ENCODE measurements at places on chromosomes 5 and 9.

- no peak for DNase-seq
Observed at GRCh38 chr9:100088202-100088601, 10.6 kb downstream of the ERP44 start.

DNA sequence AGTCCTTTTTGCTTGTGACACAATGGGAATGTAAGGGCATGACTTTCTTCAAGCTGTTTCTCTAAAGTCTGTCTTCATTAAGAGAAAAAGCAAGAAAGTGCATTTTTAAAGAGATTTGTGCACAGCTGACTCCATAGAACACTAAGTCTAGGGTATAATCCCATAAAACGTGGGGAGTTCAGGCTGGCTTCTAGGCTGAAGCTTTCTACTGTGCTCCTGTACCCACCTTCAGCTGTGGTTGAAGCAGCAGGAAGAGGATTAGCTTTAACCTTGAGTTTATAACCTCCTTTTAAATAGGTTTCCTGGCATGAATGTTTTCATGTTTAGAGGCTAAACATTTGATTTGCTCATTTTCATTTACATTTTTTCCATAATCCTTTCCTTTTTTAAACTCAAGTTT is 126.4 kb downstream of the HACD4 start:
- DNase-seq: no peak

DNA sequence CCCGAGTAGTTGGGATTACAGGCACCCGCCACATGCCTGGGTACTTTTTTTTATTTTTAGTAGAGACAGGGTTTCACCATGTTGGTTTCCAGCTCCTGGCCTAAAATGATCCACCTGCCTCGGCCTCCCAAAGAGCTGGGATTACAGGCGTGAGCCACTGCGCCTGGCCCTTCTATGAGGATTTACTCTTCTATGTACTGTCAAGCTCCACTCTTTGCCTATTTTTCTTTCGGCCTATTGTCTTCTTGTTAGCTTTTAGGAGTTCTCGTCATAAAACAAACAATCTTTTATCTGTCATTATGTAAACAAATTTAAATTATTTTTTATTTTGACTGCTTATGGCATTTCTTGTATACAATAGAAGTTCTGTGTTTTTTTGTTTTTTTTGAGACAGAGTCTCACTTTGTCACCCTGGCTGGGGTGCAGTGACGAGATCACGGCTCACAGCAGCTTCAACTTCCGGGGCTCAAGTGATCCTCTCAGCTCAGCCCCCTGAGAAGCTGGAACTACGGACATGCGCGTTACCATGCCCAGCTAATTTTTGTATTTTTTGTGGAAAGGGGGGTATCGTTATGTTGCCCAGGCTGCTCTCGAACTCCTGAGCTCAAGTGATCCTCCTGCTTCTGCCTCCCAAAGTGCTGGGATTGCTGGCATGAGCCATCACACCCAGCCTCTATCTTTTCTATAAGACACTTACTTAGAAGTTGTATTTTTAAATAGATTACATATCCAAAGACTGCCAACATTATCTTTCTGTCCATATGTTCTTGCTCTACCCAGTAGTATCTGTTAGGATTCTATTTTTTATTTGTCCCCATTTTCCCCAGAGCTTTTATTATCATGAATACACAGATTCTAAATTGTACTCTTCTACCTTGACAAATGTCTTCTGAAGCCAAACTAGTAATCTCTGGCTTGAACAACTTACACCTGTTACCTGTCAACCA is 29.2 kb downstream of the CSNK1A1 start:
- no peak for DNase-seq

DNA sequence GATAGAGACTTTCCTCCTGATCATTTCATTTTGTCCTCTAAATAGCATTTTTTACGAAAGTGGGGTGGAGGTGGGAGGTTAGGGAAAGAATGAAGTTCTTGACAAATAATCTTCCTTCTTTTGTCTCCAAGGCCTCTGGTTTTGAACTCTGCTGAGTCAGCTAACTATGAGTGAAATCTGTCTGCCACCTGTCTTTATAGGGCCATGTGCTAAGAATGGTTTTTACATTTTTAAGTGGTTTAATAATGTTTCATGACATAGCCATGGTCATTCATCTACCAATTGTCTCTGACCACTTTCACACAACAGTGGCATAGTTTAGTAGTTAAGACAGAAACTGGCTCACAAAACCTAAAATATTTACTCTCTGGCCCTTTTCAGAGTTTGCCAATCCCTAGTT is 7.6 kb downstream of the MAN2A1 start:
- DNase-seq: no peak

GRCh38 chr5:69271376-69271775 is 36.7 kb downstream of the CDK7 start:
- peak; percentile 56 for DNase-seq

DNA sequence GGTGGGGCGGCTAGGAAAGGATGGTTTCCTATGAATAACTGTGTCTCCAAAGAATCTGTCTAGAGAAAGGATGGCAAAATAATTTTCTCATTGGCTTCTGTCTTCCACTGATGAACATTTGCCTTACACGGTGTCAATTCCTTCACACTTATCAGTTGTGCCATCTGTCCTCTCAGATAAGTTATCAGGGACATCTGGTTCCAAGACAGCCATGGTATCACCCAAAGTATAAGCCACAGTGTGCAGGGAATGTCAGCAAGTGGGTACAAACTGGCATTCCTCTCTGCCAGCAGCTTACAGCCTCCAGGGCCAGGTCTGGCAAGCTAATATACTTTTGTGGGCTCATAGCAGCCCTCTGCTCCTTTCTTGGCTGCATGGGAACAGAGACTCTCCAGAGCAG is 1092.0 kb downstream of the EFNA5 start:
- no peak for DNase-seq

DNA sequence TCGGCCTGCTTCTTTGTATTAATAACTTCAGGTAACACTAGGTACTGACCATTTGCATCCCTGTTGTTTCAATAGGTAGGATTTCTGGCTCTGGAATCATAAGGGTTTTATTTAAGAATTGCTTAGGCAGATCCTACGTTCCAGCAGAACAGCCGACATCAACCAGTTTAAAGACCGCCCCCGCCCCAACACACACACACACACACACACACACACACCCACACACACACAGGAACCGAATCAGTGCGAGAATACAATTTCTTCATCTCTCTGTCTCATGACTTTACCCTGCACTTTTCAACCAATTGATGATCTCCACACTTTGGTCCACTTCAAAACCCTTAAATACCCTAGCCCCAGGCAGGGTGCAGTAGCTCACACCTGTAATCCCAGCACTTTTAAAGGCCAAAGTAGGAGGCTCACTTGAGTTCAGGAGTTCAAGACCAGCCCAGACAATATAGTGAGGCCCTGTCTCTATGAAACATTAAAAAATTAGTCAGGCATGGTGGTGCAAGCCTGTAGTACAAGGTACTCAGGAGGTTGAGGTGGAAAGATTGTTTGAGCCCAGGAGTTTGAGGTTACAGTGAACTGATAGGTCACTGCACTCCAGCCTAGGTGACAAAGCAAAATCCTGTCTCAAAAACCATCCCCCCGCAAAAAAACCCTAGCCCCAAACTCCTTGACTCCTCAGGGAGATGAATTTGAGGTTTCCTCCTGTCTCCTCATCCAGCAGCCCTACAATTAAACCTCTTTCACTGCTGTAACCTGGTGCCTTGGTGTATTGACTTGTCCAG is 2.7 kb upstream of the MTMR12 start:
- no peak for DNase-seq

- peak; percentile 95 for DNase-seq
Observed at GRCh38 chr9:16202914-16203728, 650.3 kb downstream of the CCDC171 start.

- no peak for DNase-seq
Observed at GRCh38 chr5:141701360-141702119, 19.5 kb upstream of the ARAP3 start.

- DNase-seq: no peak
Observed at GRCh38 chr9:113585085-113585442, 121.5 kb downstream of the RGS3 start.

DNA sequence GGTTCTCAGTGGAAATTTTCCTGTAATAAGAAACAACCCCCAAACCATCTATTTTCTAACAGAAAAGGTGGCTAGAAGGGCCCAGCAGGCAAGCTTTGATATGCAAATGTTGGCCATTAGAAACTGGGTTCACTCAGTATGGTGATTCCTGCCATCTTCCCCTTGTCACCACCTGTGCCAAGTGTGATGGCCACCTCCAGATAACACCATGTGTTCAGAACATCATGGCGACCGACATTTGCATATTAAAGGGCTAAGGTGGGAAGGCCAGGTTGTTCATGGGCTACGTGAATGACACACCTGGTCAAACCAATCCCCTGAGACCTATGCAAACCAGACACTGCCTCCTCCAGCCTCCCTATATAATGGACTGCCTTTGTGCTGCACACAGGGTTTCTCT is 20.4 kb downstream of the FOXE1 start:
- no peak for DNase-seq

GRCh38 chr5:10140195-10140973 is 109.3 kb downstream of the ATPSCKMT start:
- no peak for DNase-seq

- no peak for DNase-seq
Observed at GRCh38 chr9:38668791-38669466, 48.5 kb upstream of the ANKRD18A start.

- DNase-seq: no peak
Observed at GRCh38 chr5:172527559-172527958, 73.2 kb upstream of the SH3PXD2B start.

- no peak for DNase-seq
Observed at GRCh38 chr5:131436081-131436480, 172.2 kb downstream of the CDC42SE2 start.
